ENCODE measurements at places on chromosomes 3 and 15.

GRCh38 chr3:99817047-99817436, 620 bp upstream of the CMSS1 start:
- peak; percentile 0 for DNase-seq

DNA sequence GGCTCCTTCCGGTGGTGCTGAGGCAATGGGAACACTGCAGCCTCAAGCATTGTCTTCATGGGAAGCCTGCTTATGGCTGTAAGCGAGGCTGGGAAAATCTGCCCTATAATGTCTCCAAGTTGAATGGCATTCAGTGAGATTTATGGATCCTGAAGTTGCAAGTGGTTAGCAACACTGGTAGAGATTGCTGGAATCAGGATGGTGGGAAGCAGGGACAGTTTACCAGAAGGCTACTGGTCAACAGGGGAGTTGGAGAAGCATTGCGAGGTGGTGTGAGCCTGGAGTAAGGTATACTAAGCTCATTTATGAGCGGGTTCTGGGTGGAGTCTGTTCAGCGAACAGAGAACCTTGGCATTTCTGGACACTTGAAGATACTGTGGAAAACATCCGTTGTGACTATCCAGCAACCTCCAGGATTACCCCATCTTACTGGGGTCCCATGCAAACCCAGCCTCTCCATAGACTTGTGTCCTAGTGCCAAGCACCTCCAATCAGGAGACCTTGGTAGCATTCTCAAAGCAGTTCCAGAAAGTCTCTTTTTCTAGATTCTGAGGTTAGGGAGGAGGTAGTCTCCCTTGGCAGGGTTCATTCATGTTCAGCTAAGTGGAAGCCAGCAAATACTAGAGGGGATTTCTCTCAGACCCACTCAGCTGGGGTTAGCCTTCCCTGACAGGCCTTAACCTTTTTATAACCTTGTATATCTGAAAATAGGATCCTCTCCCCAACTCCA, 7.3 kb downstream of the RPSA start:
- DNase-seq = no peak

- DNase-seq = no peak
Observed at GRCh38 chr3:11950576-11950975, 53.6 kb upstream of the SYN2 start.

DNA sequence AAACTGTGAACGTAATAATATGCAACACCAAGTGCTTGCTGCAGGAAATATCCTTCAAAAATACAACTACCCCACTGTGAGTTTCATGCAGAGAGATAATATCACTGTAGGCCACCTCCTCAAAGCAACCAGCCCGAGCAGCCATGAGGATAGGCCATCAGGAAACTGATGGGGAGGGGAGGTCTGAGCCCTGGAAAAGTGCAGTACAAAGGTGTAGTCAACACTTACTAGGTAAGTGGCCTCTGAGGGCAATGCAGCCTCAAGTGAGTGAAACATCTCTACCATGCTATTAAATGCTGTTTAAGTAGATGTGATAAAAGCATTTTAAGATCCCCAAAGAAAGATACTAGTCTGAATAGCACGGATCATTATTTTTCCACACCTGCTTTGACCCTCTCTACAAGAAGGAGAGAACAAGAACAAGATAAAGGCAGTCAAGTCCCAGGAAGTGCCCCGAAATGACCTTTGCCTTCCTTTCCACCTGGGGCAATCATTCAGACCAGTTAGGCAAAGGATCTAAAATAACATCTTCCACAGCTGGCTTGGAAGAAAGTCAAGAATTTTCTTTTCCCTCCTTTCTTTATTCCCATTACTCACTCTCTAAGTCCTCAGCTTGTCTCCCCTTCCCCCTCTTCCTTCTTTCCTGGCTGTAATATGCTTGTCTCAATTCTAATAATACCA, 62.8 kb downstream of the FMN1 start:
- no peak for DNase-seq

- no peak for DNase-seq
Observed at GRCh38 chr3:139468399-139468798, 7.9 kb downstream of the RBP2 start.

DNA sequence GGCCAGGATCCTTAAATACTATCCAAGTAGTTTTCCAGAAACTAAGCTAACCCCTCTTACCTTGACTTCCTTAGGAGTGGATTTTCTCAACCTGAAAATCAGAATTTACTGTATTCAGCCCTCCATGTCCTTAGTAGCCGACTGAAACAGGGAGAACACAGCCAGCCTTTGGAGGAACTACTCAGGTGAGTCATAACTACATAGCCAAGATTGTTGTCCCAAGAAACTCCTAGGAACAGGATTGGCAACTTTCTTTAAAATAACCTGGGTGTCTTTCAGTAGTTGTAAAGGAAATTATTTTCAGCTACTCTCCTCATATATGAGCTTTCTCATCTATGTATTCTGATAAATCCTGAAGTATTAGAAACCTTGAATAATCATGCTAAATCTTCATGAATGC, 22.3 kb downstream of the FANCD2OS start:
- no peak for DNase-seq

- peak; percentile 29 for DNase-seq
Observed at GRCh38 chr3:126557415-126557745, 1.4 kb downstream of the C3orf22 start.

DNA sequence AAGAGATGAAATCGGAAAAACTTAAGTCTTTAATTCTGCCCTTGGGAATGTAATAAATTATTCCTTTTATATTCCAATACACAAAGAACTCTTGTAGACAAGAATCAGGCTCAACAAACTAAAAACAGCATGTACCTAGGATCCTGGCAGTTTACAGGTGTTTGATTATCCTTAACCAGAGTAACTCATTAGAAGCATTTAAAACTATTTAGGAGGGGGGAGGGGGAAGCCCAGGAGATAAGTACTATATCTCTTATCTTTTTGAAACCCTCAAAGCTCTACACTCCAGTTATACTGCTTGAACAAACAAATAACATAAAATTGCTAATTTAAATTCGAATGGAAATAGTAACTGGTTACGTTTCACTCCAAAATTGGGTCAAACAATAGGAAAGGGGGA, 1.9 kb downstream of the CNBP start:
- no peak for DNase-seq

GRCh38 chr15:42591238-42591934, 16.0 kb downstream of the STARD9 start:
- no peak for DNase-seq

All from CD4-positive, alpha-beta T cell (primary cell).